ENCODE measurements at places on chromosomes 5 and 9.

- peak; percentile 92 for DNase-seq
These were observed 6.4 kb upstream of the SLC12A7 start for GRCh38 chr5:1118231-1118698.

DNA sequence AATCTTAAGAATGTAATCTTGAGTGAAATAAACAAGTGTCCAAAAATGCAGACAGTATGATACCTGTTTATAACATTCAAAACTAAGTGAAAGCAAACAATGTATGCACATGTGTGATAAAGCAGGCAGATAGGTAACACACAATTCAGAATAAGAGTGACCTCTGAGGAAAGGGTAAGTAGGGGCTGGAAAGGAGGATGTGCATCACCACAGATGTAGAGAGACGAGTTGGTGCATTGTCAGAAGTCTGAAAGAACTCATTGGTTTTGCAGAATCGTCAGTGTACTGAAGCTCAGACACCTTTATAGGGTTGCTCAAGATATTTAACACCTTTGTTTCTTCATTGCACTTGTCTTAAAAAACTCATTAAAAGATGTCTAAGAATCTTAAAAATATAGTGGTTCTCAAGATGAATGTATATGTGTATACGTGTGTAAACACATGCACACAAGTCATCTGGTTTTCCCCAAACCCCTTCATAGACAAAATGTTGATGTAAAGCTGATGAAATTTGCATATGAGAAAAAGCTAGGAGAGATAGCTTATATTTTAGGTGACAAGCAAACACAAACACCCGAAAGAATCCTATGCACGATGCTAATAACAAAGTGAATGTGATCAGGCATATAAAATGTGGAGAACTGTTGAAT, 197.6 kb upstream of the MEF2C start:
- DNase-seq = no peak

GRCh38 chr5:96048763-96049162, 87.1 kb upstream of the ELL2 start:
- no peak for DNase-seq

DNA sequence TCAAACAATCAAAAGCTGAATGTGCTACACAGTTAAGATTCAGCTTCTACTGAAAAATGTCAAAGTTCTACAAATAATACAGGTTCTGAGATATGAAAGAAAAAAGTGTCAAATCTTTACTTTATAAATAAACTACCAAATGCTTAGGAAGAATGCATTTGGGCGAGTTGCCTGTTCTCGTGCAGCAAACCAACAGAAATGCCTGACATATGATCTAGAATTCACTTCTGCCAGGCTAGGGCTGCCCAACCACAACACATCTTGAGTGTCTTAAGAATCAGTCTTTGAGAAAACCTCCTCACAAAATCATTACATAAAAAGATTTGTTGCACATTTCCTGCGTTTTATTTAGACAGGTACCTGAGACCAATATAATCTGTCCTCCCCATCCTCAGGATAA, 42.2 kb downstream of the ANKH start:
- DNase-seq = no peak

- no peak for DNase-seq
These were observed 200.9 kb upstream of the RIOK2 start for GRCh38 chr5:97383996-97384395.

- peak; percentile 85 for DNase-seq
These were observed 37.4 kb downstream of the P4HA2 start for GRCh38 chr5:132190161-132190817.

GRCh38 chr5:15522187-15522520, 22.2 kb downstream of the FBXL7 start:
- DNase-seq = no peak

- no peak for DNase-seq
These were observed 68.2 kb downstream of the DOCK2 start for GRCh38 chr5:169705322-169705721.

DNA sequence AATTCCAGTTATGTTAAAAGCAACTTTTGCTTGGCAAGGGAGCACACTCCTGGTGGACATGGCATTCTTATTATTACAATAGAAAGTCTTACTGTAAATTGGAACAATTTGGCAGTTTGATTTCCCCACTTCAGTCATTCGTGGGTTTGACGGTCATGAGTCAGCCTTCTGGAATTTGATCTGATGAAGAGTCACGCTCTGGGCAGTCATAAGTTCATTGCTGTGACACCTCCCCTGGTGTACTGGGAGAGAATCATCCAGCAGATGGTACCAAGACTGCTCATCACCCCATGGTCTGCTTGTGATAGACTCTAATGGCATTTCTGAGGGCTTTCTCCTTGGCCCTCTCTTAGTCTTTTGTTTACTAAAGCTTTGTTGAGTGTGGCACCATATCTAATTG, 53.8 kb downstream of the GLRA1 start:
- DNase-seq = no peak

DNA sequence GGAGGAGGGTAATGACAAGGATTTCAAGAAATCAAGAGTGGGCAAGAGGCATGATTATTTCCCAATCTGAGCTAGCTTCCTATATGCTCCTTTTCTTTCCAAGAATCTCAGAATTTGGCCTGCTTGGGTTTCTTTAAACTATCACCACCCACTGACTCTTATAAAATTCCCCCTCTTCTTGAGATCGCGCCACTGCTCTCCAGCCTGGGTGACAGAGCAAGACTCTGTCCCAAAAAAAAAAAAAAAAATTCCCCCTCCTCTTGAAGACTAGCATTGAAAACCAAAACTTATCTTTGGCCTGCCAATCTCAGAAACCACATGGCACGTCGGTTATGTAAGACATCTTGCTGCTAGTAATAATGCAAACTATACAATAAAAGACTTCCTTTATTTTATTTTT, 3.4 kb upstream of the DMXL1 start:
- DNase-seq = no peak

DNA sequence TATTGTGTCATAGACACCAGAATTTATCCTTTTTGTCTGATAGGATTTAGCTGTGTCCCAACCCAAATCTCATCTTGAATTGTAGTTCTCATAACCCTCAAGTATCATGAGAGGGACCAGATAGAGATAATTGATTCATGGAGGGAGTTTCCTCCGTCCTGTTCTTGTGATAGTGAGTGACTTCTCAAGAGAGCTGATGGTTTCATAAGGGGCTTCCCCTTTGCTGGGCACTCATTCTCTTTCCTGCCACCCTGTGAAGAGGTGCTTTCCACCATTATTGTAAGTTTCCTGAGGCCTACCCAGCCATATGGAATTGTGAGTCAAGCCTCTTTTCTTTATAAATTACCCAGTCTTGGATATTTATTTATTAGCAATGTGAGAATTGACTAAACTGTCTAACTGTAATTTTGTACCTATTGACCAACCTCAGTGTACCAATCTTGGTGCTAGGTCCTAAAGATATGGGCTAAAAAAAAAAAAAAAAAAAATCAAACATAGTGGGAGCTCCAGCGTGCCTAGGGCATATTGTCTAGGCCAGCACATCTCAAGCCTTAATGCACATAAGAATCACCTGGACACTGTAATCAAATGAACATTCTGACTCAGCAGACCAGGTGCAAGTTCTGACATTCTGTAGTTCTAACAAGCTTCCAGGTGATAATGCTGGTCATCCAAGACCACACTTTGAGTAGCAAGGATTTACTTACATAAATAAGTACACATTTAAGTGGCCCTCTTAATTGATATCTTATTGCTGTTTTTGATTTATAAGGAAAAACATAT, 30.5 kb downstream of the ST8SIA4 start:
- no peak for DNase-seq

- DNase-seq = peak; percentile 82
These were observed 40.4 kb upstream of the SYNPO start for GRCh38 chr5:150599917-150600511.

GRCh38 chr5:125550274-125550673, 803.8 kb upstream of the ZNF608 start:
- DNase-seq = no peak

DNA sequence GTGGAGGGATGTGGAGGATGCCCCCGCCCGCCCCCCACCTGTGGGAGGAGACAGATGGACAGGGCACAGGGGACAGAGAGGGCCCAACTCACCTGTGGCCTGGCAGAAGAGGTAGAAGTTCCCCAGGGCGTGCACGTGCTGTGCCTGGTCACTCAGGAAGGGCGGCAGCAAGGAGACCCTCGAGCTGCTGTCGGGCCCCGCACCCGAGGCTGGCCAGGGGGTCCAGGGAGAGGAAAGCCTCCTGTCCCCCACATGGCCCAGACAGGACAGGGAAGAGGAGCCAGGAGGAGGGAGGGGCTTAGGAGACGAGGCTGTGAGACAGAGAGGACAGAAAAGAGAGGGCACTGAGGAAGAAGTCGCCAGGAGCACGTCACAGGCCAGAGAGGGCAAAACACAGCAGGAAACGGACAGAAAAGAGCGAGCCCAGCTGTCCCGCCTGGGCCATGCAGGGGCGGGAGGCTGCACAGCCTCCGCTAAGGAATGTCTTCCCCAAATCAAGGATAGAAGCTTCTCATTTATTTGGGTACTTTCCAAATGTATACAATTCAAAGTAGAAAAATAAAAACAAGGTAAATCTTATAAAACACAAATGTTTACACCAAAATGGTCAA, 58.5 kb downstream of the SECISBP2 start:
- DNase-seq = no peak

DNA sequence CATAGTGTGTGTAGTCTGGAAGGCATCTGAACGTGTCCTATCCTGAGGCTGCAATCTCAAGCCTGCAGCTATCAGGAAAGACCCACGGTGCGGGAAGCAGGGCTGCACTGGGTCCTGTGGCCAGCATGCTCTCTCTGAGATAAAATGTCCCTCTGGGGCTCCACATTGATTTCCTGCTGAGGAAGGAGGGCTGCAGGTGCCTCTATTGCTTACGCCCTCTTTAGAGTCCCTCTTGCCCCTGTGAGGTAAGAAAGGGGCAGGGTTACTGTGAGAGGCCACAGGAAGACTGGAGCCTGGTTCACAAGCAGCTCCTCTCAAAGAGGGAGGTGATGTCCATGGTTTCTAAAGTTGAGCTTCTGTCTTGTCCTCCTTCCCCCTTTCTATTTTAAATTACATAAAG, 299.9 kb upstream of the RFX3 start:
- no peak for DNase-seq

DNA sequence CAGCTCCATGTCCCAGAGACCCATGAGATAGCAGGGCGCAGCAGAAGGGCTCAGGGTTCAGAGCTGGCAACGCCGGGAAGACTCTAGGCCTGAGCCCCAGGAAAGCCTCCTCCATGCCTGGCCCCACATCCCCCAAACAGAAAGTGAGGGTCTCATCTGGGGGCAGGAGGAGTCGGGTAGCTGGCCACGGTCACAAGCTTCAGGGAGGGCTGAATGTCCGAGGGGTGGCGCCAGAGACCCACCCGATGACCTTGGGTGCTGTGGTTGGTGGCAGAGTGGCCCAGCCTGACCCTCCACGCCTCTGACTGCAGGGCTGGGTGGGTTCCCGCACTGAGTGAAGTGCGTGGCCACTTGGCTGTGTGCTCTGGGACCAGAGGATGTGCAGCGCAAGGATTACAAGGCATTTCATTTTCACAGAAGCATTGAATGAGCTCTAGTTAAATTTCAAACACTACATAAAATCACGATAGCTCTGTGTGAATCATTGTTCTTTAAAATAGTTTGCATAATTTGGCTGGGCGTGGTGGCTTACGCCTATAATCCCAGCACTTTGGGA, 3.0 kb downstream of the C8G start:
- DNase-seq = no peak

DNA sequence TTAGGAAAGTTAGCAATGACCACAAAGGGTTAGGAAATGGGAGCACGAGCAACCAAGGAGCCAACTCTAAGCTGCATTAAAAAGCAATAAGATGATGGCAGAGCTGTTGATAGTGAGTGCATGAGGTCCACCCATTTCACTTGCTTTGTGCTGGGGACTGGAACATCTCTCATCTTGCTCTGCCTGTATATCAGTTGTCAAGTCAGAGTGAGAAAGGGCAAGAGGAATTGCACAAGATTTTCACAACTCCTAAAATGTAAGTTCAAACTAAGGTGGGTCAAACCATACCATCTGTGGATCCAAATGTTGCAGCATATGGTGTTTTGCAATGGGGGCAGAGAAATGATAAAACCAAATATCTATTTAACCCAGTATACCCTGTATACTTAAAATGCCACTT, 2.8 kb upstream of the ESM1 start:
- peak; percentile 86 for DNase-seq

DNA sequence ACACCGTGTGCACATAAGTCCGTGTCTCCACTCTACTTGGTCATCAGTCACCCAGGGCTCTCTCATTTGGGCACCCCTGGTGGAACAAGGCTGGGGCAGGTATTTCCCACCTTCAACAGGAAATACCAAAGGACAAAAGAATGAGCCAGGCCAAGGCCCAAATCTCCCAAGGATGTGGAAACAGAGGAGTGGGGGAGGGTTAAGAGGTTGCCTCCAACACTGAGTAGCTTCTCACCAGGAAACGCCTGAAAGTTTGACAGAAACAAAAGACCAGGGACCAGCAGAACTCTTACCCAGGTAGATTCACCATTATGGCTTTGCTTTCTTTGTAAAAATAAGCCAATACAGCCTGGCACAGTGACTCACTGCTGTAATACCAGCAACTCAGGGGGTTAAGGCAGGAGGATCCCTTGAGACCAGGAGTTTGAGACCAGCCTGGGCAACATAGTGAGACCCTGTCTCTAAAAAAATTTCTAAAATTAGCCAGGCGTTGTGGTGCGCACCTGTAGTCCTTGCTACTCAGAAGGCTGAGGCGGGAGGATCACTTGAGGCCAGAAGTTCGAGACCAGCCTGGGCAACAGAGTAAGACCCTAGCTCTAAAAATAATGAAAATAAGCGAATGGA, 12.7 kb downstream of the SLC1A3 start:
- DNase-seq = no peak

- no peak for DNase-seq
These were observed 12.4 kb downstream of the DNAJB5 start for GRCh38 chr9:35001803-35002502.

DNA sequence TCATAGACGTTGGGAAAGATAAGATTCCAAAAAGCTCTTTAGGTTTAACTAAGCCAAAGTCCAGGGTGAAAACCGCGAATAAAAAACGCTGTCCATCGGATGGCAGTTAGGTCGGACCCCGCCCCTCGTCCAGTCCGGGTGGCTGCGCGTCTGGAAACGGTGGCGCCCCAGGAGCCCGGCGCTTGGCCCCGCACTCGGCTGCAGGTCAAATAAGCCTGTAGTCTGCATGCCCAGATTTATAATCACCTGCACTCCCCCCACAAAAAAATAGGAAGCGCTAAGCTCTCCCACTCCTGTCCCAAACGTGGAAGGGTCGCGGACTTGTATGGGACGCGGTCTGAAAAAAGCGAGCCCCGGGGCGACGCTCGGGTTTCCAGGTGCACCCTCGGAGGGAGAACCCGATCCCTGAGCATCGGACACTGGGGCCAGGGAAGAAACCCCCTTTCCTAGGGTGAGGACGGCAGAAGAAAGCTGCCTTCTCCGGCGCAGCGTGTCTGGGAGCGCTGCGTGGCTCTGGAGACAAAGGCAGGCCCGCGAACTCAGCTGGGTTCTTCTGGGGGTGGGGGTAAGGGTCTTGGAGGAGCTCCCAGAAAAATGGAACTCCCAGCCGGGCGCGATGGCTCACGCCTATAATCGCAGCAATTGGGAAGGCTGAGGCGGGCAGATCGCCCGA, 923 bp upstream of the ZBTB5 start:
- DNase-seq = peak; percentile 2

- peak; percentile 12 for DNase-seq
These were observed 334.0 kb downstream of the ARHGEF28 start for GRCh38 chr5:73960023-73960422.
